ENCODE measurements at places on chromosomes 6 and 20. TPM values are rescaled to one million over a fixed set of nuclear protein-coding genes. Genes with fewer than 3 reads are reported as not detected.

DNA sequence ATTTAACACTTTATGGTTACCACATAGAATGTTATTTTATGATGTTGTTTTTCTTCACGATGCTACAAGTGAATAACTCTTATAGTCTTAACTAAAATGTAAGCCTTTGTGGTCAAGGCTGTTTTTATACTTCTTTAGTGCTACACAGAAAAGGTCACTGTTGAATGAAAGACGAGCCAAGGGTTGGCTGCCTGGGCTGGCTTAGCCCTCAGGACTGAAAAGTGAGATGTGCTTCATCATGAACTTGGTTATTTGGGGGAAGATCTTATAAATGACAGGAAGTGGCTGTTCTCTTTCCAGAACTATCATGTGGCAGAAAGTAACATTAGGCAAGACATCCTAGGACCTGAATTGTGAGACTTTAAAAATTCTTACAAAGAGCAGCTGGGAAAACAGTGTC is 404.0 kb downstream of the BTBD3 start:
- H3K27me3 ChIP-seq, result no peaks in the 10 kb centered on the region
- H3K36me3 ChIP-seq, result no peaks in the 10 kb centered on the region
- no peak for DNase-seq
- H3K4me3 ChIP-seq, result no peak overlapping the region

DNA sequence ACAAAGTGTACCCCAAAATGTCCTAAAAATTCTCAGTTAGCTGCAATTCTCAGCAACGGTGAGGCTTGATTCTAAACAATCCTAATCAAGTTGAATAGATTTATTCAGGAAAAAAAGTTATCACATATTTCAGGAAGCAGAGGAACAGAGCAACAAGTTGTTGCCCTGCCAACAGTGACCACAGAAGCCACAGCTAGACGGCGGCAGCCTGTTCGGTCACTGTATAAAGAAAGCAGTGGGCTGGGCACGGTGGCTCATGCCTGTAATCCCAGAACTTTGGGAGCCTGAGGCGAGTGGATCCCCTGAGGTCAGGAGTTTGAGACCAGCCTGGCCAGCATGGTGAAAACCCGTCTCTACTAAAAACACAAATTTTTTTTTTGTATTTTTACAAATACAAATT is 171.2 kb upstream of the BMP5 start:
- peak overlapping the region; percentile 50 for H3K27ac ChIP-seq
- H3K36me3 ChIP-seq, result no peaks in the 10 kb centered on the region
- no peak overlapping the region for H3K4me3 ChIP-seq
- DNase-seq, result peak; percentile 78
- H3K4me1 ChIP-seq, result no peaks in the 10 kb centered on the region

DNA sequence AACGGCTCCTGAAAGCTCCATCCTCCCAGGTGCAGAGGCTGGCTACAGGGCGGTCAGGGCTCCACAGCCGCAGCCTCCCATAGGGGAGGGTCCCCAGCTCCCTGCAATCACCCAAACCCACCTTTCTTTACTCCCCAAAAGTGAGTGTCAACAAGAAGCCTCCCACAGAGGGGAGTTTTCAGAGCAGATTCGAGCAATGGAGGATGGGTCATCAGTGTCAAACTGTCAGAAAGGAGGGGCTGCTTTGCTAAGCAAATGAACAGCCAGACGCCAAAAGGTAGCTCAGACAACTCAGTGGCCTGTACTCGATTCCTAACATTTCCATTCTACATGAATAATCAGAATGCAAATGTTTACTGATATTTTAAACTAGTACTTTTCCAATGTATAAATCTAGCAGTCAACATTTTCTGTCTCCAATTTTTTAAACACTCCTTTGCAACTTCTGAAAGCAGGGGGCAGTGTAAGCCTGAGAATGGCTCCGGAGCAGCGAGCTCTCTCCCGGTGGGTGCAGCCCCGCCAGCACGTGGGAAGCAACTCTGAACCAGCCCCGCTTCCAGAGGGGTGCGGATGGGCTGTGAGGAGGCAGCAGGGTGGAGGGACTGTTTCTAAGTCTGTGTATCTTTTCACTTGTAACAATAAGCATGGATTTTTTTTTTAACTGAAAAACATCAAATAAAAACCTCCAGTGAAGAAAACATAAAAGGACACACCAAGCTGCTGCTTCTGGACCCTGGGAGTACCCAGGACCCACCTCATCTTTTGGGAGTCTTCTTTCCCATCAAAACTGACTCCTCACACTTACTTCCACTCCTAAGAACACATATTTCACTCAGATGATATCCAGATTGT is 54.9 kb downstream of the TAF4 start:
- H3K27me3 ChIP-seq, result no peaks in the 10 kb centered on the region
- DNase-seq, result peak; percentile 76
- H3K36me3 ChIP-seq, result peaks cover 64% of the 10 kb centered on the region
- H3K4me3 ChIP-seq, result no peak overlapping the region
- H3K4me1 ChIP-seq, result peaks cover 19% of the 10 kb centered on the region

- no peak overlapping the region for H3K4me3 ChIP-seq
- no peak for DNase-seq
- H3K27ac ChIP-seq, result no peak overlapping the region
- no peaks in the 10 kb centered on the region for H3K27me3 ChIP-seq
- no peaks in the 10 kb centered on the region for H3K36me3 ChIP-seq
Measured at GRCh38 chr6:111777357-111777756, 95.9 kb downstream of the FYN start.

GRCh38 chr20:63704749-63705117 is 3.0 kb downstream of the ARFRP1 start:
- H3K4me1 ChIP-seq, result peaks cover 40% of the 10 kb centered on the region
- no peak overlapping the region for H3K4me3 ChIP-seq
- H3K27me3 ChIP-seq, result no peaks in the 10 kb centered on the region

GRCh38 chr20:62332989-62333819 is 30.4 kb downstream of the ADRM1 start:
- no peaks in the 10 kb centered on the region for H3K27me3 ChIP-seq
- no peak for DNase-seq
- peaks cover 87% of the 10 kb centered on the region for H3K36me3 ChIP-seq
- no peak overlapping the region for H3K27ac ChIP-seq
- no peaks in the 10 kb centered on the region for H3K4me1 ChIP-seq

Gene PGC
- total RNA-seq, result not detected

Gene GJA10
- not detected for total RNA-seq

Gene ESF1
- total RNA-seq, result 14.7 TPM
